CD8-positive, alpha-beta memory T cell (primary cell): ENCODE measurements at places on chromosomes 13 and 19. TPM values are rescaled to one million over a fixed set of nuclear protein-coding genes. Genes with fewer than 3 reads are reported as not detected.
A peak's percentile ranks its signal among the peaks of the same experiment; 100 is the strongest.

The ARHGAP35 gene
- 26.7 TPM for total RNA-seq

GRCh38 chr19:54600212-54600611 lies 6.8 kb downstream of the LILRA1 start:
- no peak overlapping the region for H3K4me3 ChIP-seq
- no peaks in the 10 kb centered on the region for H3K36me3 ChIP-seq
- H3K27me3 ChIP-seq: no peaks in the 10 kb centered on the region
- DNase-seq: no peak

GRCh38 chr13:36146511-36147269 lies 15.5 kb upstream of the DCLK1 start:
- H3K4me1 ChIP-seq: no peaks in the 10 kb centered on the region
- no peaks in the 10 kb centered on the region for H3K27me3 ChIP-seq
- no peak for DNase-seq
- no peaks in the 10 kb centered on the region for H3K36me3 ChIP-seq
- no peak overlapping the region for H3K27ac ChIP-seq

The GAPDHS gene
- not detected for total RNA-seq

- H3K4me3 ChIP-seq: no peak overlapping the region
- H3K36me3 ChIP-seq: no peaks in the 10 kb centered on the region
- no peak for DNase-seq
Observed at GRCh38 chr13:39881887-39882286, 226.4 kb downstream of the COG6 start.

The KIR2DL1 gene
- total RNA-seq: not detected

DNA sequence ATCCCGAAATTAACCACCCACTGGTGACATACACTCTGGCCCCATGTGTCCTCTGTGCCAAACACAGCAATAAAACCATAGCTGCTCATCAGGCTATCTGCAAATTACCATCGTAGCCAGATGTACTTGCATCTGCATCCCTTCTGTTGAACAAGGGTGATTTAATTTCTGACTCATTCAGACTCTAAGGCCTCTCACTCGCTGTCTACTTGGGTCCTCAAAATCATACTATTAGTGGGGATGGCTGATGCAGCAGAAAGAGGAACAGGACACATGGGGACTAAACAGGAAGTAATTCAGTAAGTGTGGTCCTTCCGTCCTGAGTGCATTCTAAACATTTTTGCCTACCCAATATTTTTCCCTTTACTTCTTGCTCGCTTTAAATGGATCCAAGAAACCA lies 2275.0 kb upstream of the PCDH20 start:
- no peak overlapping the region for H3K27ac ChIP-seq
- no peaks in the 10 kb centered on the region for H3K36me3 ChIP-seq
- H3K4me1 ChIP-seq: no peaks in the 10 kb centered on the region
- H3K27me3 ChIP-seq: no peaks in the 10 kb centered on the region

The LILRB4 gene
- 0.69 TPM for total RNA-seq

The PTPRH gene
- total RNA-seq: not detected

- H3K4me1 ChIP-seq: no peaks in the 10 kb centered on the region
- H3K4me3 ChIP-seq: no peak overlapping the region
- H3K27ac ChIP-seq: no peak overlapping the region
- no peaks in the 10 kb centered on the region for H3K27me3 ChIP-seq
- H3K36me3 ChIP-seq: no peaks in the 10 kb centered on the region
Observed at GRCh38 chr13:111318386-111318785, 2.1 kb upstream of the TEX29 start.

The IRGC gene
- not detected for total RNA-seq

- no peak overlapping the region for H3K27ac ChIP-seq
- H3K36me3 ChIP-seq: no peaks in the 10 kb centered on the region
- no peak for DNase-seq
- H3K4me1 ChIP-seq: no peaks in the 10 kb centered on the region
Observed at GRCh38 chr13:47457626-47458025, 543.4 kb downstream of the SUCLA2 start.

The CEACAM1 gene
- total RNA-seq: 0.46 TPM

GRCh38 chr13:96898212-96898611 lies 96.1 kb downstream of the OXGR1 start:
- H3K27me3 ChIP-seq: no peaks in the 10 kb centered on the region
- DNase-seq: no peak
- H3K4me3 ChIP-seq: no peak overlapping the region

DNA sequence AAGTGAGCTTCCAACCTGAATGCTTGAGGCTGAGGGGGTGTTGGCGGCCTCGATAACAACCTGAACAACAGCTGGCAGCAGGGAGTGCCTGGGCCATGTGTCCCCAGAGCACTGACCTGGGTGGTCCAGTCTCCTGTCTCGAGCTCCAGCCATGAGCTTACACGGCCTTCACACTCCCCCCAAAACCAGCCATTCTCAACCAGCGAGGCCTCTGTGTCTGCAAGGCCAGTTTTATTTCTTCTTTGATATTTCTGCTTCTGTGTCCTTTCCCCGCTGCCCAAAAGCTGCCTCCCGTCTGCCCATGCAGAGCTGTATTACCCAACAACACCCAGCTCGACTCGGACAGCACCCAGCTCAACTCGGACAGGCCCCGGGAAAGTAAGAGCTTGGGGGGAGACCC lies 32.5 kb upstream of the TFDP1 start:
- H3K36me3 ChIP-seq: no peaks in the 10 kb centered on the region
- no peak for DNase-seq
- no peak overlapping the region for H3K27ac ChIP-seq

DNA sequence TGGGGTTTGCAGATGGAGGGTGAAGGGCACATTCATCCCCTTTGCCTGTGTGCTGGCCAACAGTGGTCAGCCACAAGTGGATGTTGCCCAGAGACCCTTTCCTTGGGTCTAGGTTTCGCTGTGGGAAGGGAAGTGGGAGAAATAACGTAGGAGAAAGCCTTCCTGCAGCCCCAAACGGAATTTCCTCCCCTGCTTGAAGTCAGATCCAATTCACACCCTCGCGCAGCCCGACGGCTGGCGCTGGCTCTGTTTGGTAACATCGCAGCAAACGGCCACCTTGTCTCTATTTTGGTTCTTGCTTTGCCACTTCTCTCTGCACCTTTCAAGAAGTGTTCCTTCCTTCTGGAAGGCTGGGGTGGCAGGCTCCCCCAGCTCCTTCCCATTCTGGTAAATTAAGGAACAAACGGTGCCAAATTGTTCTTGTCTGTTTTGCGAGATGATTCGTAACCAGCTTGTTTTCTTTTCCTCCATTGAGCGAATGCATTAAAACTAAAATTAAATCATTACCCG lies 45.4 kb downstream of the CHST8 start:
- DNase-seq: no peak
- no peaks in the 10 kb centered on the region for H3K36me3 ChIP-seq
- no peak overlapping the region for H3K27ac ChIP-seq
- H3K4me1 ChIP-seq: no peaks in the 10 kb centered on the region
- no peak overlapping the region for H3K4me3 ChIP-seq

DNA sequence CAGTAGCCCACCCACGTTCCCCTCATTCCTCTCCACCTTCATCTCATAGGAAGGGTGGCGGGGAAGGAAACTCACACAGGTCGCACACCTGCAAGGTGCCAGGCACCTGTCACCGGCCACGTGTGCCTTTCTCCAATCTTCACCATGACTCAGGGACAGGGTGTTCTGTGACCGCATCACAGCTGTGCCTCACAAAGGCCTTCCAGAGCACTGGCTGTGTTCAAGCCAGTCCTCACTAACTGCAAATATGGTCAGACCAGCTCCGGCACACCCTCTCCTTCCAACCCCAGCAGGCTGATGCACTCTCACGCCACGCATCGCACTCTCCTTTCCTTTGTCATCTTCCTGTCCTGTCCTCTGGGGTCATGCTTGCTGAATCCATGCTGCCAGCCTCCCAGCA lies 415.9 kb downstream of the IRS2 start:
- no peaks in the 10 kb centered on the region for H3K27me3 ChIP-seq
- no peak overlapping the region for H3K27ac ChIP-seq
- no peaks in the 10 kb centered on the region for H3K36me3 ChIP-seq
- no peaks in the 10 kb centered on the region for H3K4me1 ChIP-seq

GRCh38 chr13:75789451-75790197 lies 153.5 kb downstream of the LMO7 start:
- no peaks in the 10 kb centered on the region for H3K27me3 ChIP-seq
- DNase-seq: no peak
- no peak overlapping the region for H3K4me3 ChIP-seq
- no peak overlapping the region for H3K27ac ChIP-seq
- H3K36me3 ChIP-seq: no peaks in the 10 kb centered on the region

DNA sequence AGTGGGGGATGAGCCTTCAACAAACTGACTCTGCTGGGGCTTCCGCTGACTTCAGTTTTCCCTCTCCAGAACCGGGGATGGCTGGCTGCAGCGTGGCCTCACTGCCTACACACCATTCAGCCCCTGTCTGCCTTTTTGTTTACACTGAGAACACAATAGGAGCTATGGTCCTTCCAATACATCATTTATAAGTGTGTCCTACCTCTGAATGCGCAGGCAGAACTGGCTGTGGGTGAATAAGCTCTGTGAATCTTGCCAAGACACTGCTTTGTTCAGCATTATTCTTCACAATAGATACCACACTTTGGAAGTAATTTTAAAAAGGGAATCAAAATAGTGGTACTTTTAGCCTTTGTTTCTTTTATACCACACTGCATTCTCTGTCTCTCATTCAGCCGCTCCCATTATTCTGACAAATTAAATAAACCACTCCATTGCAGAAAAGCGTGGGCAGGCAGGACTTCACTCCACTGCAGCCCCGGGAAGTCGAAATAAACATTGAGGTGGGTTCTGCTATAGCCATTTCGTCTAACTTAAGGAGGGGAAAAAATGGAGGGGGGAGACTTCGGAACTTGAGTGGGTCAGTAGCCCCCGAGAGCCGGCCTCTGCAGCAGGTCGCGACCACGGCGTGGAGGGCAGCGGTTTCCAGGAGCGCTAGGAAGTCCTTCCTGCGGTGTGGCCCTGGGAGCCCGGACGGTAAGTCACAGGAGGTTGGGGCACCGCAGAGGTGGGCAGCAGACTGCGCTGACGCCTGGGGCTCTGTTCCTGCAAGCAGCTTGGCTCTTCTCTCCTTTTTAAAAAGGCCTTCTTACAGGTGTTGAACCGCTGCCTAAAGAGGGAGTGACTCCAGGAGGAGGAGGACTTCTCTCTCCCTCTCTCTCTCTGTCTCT lies 94.8 kb upstream of the SOX1 start:
- no peak for DNase-seq
- no peak overlapping the region for H3K27ac ChIP-seq
- no peak overlapping the region for H3K4me3 ChIP-seq
- no peaks in the 10 kb centered on the region for H3K36me3 ChIP-seq
- H3K27me3 ChIP-seq: no peaks in the 10 kb centered on the region
- H3K4me1 ChIP-seq: no peaks in the 10 kb centered on the region

DNA sequence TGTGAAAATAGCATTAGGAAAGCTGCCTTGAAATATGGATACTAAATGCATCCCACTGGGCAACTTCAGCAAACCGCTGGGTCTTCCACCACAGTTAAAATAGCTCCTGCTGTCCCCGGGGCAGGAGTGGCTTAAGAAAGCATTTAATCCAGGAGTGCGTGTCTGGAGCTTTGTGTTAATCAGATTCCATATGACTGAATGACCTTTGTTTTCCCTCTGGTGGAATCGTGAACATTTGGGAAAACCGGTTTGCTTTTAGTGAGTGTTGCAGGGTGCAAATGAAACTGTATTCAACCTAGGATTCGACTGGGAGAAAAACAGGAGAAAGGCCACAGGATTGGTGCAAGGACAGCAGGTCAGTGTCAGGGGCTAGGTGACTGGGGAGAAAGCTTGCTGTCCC lies 237.6 kb upstream of the MAB21L1 start:
- DNase-seq: no peak
- no peak overlapping the region for H3K27ac ChIP-seq
- H3K4me1 ChIP-seq: no peaks in the 10 kb centered on the region
- H3K36me3 ChIP-seq: no peaks in the 10 kb centered on the region
- H3K4me3 ChIP-seq: no peak overlapping the region

DNA sequence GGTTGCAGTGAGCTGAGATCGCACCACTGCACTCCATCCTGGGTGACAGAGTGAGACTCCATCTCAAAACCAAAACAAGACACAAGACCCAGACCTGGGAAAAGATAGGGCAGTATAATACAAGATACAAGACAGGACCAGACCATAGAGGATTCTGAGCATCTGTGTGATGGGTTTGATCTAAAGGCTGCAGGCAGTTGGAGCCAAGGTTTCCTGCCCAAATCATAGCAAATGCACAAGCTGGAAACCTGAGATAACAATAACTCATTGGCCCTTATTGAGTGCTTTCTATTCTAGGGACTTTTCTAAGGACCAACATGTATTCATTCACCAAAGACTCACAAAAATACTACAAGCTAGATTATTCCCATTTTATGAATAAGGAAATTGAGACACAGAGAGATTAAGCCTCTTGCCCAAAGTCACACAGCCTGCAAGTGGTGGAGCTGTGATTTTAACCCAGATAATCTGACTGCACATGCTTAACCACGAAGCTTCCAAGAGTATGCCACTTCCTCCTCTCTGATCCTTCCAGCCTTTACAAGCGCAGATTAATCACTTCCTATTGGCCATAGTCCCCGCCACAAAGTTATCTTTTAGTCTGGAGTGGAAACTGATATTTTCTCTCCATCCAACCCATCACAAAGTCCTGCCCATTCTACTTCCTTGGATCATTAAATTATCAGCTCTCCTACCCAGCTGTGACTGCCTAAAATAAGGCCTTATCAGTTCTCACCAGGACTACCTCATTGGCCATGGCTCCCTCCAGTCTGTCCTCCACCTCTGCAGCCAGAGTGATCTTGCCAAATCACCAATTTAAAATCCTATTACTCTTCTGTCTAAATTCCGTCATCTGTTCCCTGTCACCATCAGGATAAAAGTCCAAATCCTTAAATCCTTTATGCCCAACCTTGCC lies 147.2 kb downstream of the FLT1 start:
- H3K27me3 ChIP-seq: no peaks in the 10 kb centered on the region
- H3K4me3 ChIP-seq: no peak overlapping the region
- H3K36me3 ChIP-seq: no peaks in the 10 kb centered on the region
- no peak overlapping the region for H3K27ac ChIP-seq

The KASH5 gene
- total RNA-seq: not detected

DNA sequence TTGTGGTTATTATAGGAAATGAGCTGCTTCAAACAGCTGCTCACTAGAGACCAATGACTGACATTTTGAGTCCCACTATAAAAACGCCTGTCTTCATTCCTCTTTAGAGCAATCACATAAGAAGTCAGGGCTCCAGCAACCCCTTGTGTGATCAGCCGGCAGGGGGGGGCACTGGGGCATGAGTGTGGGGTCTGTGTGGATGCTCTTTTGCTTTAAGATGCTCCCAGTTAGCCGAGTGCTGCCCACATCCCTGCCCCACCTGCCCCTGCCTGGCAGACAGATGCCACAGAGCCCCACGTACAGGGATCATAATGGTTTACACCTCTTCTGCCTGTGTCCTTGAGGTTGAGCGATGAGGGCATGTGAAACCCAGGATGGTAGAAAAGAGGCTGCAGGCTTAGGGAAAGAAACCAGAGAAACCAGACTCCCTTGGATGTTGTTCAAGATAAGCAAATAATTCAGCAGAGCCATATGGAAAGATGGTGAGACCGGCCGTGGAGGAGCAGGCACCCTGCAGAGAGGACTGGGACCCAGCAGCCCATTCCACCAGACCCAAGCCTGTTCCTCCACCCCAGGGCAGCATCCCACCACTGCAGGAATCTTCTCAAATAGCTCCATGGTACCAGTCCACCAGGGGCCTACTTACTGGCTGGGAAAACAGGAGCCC lies 55.4 kb downstream of the CHST8 start:
- no peak for DNase-seq
- no peak overlapping the region for H3K4me3 ChIP-seq
- no peaks in the 10 kb centered on the region for H3K27me3 ChIP-seq

- no peaks in the 10 kb centered on the region for H3K27me3 ChIP-seq
- peaks cover 20% of the 10 kb centered on the region for H3K4me1 ChIP-seq
- H3K36me3 ChIP-seq: no peaks in the 10 kb centered on the region
- H3K27ac ChIP-seq: peak overlapping the region; percentile 14
- no peak overlapping the region for H3K4me3 ChIP-seq
Observed at GRCh38 chr19:12543855-12544254, 7.4 kb downstream of the ZNF564 start.
